Effector CD8-positive, alpha-beta T cell (primary cell): ENCODE measurements at places on chromosomes 1 and 21.
A peak's percentile ranks its signal among the peaks of the same experiment; 100 is the strongest.

- no peak for DNase-seq
Observed at GRCh38 chr1:236829085-236829484, 34.0 kb downstream of the MTR start.

DNA sequence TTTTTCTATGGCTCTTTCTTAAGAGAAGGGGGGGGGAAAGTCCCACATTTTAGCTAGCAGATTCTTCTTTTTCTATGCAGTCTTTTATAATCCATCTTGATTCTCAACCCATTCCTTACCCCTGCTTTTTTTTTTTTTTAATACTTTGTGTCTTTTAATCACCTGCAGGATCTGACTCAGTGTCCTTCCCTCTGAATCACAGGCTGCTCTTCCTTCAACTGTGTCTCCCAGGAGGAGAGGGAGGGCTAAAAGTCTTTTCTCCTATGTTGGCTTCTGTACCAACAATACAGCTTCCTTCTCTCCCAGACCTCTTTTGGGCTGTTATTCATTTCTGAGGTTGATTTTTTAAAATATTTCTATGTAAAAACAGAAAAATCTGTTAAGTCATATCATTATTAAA, 686.2 kb downstream of the ADGRL2 start:
- no peak for DNase-seq

DNA sequence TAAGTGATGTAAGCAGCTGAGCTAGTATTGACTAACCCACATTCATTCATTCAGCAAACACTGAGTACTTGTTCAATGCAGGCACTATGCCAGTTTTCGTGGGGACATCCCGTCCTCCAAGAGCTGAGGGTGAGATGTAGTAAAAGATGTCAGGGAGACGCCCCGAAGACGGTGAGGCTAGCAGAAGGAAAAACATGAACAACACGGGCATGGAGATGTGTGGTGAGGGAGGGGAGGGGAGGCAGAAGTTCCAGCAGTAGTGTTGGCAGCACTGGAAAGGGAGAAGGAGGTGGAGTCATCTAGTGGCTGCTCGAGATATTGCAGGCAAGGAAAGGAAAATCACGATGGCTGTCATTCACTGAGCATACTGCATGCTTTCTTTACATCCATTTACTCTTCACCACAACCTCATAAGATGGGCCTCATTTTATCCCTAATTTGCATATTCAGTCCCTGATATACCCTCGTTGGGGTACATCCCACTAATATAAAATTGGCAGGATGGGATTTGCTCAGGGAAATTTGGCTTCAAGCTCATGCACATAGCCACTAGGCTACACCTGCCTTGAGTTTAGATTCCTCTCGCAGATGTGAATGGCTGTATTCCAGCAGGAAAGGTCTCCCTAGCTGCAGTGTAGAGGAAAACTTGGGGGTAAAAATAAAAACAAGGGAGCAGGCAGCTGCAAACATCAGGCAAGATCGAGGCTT, 14.5 kb downstream of the PDZK1IP1 start:
- no peak for DNase-seq

DNA sequence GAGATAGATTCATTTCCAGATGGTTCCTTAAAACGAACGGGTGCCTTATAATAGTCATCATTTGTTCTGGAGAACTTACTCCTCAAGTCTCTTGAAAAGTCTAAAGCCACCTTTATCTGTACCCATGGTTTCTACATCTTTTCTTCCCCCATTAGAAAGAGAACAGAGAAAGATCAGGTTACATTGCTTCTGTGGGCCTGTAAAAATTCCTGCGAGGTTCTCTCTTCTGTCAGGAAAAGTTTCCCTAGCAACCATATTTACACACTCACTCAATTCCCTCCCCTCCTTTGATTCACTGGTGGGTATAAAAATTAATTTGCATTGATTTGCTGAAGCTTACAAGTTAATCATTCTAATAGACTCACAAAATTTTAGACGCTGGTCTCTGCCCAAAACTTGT, 6.7 kb downstream of the PHC2 start:
- no peak for DNase-seq

- DNase-seq = no peak
Observed at GRCh38 chr1:204198348-204199340, 2.4 kb upstream of the KISS1 start.

DNA sequence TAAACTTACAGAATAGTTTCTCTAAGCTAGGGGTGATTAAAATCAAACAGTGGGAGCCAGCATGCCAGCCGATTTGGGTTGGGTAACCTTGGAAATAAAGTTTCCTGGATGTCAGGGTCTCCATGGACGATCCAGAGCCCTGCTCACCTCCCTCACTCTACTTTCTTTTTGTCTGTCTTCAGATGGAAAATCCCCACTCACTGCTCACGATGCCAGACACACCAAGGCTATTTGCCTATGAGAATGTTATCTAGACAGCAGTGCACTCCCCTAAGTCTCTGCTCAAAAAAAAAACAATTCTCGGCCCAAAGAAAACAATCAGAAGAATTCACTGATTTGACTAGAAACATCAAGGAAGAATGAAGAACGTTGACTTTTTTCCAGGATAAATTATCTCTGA, 13.9 kb downstream of the SLAMF7 start:
- DNase-seq = no peak

DNA sequence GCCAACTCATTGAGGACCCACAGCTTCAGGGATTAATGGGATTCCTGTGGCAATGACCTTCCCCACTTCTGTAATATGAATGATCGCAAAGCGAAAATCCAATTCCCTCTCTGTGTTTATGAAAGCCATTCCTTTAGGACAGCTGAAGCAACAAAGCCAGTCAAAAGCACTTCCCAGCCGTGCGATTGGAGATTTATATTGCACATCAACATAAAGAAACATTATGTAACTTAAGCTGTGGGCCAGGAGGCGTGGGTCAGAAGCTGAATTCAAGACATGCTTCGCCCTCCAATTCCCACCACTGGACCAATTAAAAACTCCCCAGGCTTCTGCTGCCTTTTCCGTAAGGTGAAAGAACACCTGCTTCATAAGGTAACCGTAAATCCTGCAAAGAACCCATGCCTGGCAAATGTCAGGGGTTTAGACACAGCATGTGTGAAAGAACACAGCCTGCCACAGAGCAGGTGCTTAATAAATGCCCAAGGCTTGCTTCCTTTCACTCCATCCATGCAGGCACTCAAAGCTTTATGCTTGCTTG, 138.9 kb upstream of the SOD1 start:
- DNase-seq = no peak

DNA sequence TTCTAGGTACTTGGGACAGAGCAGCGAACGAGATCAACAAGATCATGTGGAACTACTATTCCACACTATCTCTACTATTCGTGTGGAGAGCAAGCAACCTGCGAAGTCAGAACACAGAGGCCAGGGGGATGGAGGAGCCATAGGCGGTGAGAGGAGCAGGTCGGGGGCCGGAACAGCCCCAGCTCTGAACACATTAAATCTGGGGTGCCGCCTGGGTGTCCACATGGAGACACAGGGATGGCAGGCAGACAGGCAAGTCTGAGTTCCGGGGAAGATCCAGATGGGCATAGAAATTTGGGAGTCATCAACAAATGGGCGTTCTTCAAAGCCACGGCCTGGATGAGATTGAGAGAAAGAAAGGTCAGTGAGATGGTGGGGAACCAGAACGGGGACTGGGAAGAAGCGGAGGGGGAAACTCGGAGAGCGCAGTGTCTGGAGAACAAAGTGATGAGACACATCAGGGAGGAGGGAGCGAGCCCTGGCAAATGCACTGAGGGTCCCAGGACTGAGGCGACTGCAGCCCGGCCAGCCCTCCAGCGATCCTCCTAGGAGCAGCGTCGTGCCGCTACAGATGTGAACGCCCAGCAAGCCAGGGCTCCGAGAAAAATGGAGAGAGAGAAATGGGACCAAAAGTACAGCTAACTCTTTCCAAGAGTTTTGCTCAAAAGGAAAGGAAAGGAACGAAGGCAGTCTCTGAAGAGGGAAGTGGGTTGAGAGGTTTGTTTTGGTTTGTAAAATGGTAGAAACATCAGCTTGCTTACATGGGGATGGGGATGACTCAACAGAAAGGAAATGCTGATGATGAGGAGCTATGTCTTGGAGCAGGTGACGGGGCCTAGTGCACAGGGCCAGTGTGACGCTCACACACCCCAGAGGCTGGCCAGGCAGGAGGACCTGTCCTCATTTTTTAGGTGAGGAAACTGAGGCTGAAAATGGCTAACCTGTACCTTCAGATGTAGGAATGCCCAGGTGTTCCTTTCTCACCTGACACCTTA, 84.5 kb downstream of the GLIS1 start:
- DNase-seq = no peak

GRCh38 chr1:214678386-214678785, 75.4 kb downstream of the CENPF start:
- no peak for DNase-seq

DNA sequence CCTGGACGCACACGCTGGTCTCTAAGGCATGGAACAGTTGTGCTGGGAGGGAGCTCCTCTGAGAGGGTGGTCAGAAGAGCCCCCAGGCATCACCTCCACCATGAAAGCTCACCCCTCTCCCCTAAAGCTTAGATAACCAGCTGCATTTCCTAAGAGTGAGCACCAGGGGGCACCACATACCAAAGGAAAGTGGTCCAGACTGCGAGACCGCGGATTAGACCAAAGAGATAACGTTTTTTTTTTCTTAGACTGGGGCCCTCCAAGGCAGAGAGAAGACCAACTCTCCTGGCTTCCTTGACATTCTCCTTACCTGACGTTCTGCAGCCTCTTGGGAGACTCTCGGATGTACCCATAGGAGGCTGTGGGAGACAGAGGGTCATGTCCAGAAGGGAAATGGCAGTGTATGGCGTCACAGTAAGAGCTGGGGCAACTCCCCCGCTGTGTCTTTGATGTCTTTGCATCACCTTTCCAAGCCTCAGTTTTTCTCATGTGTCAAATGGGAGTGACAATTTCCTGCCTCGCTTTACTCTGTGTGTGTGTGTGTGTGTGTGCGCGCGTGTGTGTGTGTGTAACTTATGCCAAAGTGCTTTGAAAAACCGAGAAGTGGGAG, 12.3 kb upstream of the IFNLR1 start:
- peak; percentile 65 for DNase-seq

GRCh38 chr1:181618559-181618958, 135.2 kb downstream of the CACNA1E start:
- no peak for DNase-seq

DNA sequence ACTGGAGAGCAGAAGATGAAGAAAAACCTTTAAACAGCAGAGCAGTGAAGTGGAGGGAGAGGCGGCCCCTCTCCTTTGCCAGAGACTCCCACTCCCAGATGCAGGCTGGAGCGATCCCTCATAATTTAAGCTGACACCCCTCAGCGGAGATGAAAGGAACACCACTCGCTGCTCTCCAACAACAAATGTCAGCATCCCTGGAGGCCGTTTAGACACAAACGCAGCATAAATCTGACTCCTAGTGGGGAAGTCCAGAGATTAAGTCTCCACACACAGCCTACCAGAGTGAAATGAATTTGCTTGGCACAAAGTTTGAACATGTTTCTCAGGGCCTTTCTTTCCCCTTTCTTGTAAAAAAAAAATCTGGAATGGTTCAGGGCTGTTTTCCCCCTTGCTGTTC, 137.8 kb downstream of the LMX1A start:
- no peak for DNase-seq

DNA sequence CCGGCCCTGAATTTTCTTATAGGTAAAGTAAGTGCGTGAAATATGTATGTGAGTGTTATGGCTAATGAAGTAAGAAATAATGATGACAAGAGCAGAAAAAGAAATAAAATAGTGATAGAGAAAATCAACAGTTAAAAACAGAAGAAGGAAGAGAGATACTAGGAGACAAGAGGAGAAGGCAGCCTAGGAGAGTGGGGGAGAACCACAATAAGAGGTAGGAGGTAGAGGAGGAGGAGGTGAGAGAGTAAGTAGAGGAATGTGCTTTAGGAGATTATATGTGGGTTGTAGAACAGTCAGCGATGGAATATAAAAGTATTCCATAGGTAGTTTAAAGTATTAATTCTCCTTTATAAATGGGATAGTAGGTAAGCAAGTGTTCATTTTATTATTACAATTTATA, 861.5 kb upstream of the B3GALT2 start:
- no peak for DNase-seq

DNA sequence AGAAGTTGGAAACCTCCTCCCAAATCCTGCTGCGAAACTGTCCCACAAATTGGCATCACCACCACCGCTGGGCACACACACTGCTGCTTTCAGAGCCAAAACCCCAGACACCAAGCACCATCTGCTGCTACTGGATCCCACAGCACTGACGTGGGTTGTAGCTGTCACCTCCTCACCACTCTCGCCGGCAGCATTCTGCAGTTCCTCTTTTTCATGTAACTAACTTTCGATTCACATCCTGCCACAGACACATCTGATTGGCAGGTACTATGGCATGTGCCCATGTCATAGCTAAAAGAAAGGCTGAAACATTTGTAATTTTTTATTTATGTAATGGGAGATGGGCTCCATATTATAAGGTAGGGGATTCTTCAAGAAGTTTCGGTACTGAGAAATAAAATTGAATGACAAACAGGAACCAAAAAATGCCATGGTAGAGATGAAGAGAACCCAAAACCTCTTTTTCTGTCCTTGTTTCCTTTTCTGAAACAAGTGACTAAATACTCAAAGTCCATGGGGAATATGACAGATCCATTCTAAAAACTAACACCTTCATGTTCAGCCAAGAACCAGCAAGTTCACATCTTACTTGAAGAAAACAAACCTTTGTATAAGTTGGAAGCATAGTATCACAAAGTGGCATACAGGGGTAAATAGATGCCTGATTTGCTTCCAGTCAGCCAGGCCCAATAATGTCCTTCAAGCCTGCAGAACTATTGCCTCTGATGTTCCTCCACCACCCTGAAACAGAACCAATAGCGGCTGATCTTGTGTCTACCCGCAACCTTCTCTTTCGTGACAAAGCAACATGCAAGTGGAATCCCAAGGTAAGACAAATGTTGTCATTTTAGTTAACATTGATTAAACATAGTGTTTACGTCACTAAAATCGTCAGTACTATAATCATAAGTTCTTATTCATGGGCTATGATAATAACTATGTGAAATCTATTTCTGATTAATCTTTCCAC, 26.6 kb upstream of the RGS13 start:
- DNase-seq = peak; percentile 5

- no peak for DNase-seq
Observed at GRCh38 chr1:190179817-190180216, 297.8 kb downstream of the BRINP3 start.

DNA sequence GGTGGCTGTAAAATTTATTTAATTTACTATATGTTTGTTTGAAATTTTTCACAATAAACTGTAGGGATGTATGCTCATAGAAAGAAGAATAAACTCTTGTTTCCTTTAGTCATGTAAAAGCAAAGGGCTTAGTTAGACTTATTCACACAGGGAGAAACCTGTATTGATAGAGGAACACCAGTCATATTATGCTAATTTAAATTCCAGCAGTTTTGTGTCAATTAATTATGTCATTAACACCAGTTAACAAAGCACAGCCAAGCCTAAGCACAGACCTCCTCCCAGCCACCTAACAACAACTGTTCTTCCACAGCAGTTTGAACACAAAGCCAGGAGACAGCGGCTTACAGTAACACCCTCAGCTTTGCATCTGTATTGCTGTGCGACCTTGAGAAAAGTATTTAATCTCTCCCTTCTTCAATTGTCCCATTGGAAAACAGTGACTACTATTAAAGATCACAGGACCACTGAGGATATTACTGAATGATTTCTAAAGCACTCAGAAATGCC, 260.8 kb upstream of the RRP15 start:
- no peak for DNase-seq
